DMS79 treated with DMSO at 0.1 percent for 48 hours (cell line): ENCODE measurements at places on chromosomes 5 and 9.

- DNase-seq = no peak
Measured at GRCh38 chr5:20694121-20694520, 706.1 kb upstream of the CDH18 start.

GRCh38 chr5:171306781-171307591 lies 2.1 kb upstream of the TLX3 start:
- DNase-seq = no peak

DNA sequence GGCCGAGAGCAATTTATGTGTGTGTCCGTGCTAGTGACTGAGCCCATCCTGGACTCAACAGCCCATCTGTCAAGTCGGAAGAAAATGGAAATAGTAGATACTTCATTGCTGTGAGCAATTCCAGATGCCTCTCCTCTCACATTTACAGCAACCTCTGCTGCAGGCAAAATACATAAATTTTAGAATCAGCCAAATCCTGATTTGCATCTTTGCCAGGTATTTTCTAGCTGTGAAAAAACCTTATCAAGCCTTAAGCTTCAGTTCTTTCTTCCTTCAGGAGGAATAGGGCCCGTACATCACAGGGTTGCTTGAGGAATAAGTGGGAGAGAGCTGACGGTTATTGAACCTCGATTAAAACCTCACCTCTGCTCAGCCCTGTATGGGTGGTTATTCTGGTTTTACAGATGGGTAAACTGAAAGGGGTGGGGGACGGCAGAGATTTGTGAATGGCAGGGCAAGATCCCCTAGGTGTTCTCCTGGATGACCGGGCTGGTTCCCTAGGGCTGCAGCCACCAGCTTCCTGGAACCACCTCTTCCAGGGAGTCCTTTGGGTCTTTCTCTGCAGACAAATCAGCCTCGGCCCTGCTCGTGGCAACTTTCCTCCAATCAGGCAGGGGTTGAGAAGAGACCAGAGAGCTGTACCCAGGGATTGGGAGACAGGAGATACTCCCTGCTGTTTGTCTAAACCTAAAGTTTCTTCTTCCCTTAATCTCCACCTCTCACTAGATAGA lies 5.3 kb upstream of the MSX2 start:
- DNase-seq = no peak

DNA sequence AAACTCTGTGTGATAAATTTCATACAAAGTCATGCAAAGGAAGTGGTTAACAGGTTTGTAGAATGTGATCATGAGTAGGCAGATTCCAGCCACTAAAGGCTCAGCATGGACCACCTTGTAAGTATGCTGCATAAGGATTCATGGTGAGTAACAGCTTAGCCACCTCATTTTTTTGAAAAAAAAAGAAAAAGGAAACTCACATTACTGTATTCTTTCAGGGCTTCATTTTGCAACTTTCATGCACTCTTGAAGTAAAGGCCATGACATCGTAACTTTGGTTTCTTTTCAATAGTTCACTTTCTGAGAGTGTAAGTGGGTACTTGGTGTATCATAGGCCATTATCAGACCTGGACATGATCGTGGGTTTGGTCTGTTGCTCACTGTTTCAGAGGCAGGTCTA lies 175.1 kb downstream of the PCSK1 start:
- DNase-seq = no peak

DNA sequence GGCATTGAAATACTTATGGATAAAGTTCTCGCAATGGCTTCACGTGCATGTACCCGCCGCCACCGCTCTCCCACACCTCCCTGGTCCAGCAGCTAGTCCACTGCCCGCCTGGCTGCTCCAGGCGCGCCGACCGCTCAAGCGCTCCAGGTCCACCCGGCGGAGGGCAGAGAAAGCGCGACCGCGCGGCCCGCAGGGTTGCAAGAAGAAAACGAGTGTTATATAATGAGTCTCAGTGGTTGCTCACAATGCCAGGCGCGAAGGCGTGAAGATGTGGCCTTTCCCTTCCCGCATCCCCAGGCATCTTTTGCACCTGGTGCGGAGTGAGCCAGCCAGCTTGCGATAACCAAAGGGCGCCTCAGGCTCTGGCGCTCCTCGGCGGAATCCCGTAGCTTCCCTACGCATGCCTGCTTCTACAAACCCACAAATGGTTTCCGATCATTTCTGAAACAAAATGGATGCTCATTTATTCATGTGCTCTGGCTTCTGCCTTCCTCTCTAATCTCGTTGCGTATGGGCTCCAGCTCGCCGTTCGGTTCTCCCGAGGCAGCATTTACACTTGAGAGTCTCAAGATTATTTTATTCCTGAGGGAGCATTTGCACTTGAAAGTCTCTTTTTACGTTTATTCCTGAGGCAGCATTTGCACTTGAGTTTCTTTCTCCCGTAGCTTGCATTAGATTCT lies 25.7 kb downstream of the CDKN2A start:
- no peak for DNase-seq
